ENCODE measurements at places on chromosomes 1 and 21. TPM values are rescaled to one million over a fixed set of nuclear protein-coding genes. Genes with fewer than 3 reads are reported as not detected.

The ERRFI1 gene
- total RNA-seq, result 190 TPM

The PTGFR gene
- 2.7 TPM for total RNA-seq

The CD101 gene
- 1.4 TPM for total RNA-seq

The GOLT1A gene
- total RNA-seq, result 3.9 TPM

The LHX8 gene
- not detected for total RNA-seq

The LAD1 gene
- total RNA-seq, result 9.8 TPM

The C1orf185 gene
- total RNA-seq, result not detected

The PDZK1IP1 gene
- 6.6 TPM for total RNA-seq

The HAX1 gene
- 81.3 TPM for total RNA-seq

The TEX38 gene
- not detected for total RNA-seq

The PTPRC gene
- 6.0 TPM for total RNA-seq

DNA sequence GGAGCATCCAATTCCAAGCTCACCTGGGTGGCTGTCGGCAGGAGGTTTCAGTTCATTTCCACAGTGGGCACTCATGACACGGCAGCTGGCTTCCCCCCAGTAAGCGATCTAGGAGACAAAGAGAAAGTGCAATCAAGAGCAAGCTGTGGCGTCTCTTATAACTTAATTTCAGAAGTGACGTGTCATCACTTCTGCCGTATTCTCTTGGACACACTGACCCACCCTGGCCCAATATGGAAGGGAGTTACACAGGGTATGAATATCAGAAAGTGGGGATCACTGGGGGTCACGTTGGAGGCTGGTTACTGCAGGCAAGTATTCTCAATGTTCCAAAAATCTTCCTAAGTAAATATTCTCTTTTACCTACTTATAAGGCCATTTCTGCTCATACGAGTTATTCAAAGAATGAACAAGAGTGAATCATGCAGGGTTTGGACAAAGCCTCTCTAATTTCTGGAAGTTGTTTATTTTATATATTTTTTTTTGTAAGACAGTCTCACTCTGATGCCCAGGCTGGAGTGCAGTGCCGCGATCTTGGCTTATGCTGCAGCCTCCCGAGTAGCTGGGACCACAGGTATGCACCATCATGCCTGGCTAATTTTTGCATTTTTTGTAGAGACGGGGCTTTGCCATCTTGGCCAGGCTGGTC lies 46.5 kb upstream of the GREM2 start:
- no peaks in the 10 kb centered on the region for H3K36me3 ChIP-seq
- H3K4me3 ChIP-seq, result no peak overlapping the region

GRCh38 chr1:19664453-19665185 lies at the start of gene HTR6:
Gene HTR6, plus strand, starts transcription at chr1:19664875. Its CDS starts 879 bp downstream, at chr1:19665754.
- no peaks in the 10 kb centered on the region for H3K36me3 ChIP-seq
- no peak for DNase-seq
- peaks cover 3% of the 10 kb centered on the region for H3K27me3 ChIP-seq

DNA sequence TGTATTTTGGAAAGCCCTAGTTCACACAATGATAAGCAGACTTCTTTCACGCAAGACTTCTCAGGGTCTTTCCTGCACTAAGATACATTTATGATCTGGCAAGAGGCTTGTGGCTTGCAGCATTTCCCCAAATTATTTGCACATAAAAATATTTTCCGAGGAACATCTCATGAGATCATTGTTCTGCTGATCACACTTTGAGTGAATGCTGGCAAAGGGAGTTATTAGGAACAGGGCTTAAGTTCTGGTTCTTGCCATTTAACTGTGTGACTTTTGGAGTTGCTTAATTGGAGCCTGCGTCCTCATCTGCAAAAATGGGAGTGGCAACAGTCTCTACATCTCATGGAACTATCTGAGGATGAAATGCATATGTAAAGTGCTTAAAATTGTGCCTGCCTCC lies 50.2 kb downstream of the GADD45A start:
- H3K4me1 ChIP-seq, result peaks cover 11% of the 10 kb centered on the region
- no peaks in the 10 kb centered on the region for H3K36me3 ChIP-seq
- no peak overlapping the region for H3K27ac ChIP-seq
- H3K4me3 ChIP-seq, result no peak overlapping the region

DNA sequence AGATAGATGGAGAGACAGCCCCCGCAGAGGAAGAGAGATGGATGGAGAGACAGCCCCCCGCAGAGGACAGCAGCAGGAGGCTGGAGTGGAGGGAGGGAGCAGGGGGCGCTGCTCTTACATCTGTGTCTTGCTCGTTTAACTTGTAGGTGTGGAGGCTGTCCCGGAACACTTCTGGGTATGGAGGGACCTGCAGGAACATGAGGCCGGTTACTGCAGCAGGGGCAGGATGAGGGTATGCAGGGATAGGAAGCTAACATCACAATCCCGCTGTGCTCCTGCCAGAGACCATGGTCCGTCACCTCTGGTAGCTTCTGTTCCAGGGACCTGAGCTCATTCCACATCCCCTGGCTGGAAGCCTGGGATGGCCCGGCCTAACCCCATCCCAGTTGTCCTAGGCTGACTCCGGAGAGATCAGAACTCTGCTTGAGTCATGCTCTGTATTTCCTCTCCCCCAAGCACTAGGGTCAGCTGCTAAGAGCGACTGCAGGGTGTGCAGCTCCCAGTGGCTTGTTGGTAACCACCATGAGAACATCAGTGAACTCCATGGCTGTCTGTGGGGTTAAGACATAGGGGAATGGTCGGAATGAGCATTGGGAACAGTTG lies 36.7 kb upstream of the GOLT1A start:
- H3K27me3 ChIP-seq, result no peaks in the 10 kb centered on the region
- H3K36me3 ChIP-seq, result no peaks in the 10 kb centered on the region
- no peak overlapping the region for H3K4me3 ChIP-seq
- H3K27ac ChIP-seq, result no peak overlapping the region
- DNase-seq, result no peak

DNA sequence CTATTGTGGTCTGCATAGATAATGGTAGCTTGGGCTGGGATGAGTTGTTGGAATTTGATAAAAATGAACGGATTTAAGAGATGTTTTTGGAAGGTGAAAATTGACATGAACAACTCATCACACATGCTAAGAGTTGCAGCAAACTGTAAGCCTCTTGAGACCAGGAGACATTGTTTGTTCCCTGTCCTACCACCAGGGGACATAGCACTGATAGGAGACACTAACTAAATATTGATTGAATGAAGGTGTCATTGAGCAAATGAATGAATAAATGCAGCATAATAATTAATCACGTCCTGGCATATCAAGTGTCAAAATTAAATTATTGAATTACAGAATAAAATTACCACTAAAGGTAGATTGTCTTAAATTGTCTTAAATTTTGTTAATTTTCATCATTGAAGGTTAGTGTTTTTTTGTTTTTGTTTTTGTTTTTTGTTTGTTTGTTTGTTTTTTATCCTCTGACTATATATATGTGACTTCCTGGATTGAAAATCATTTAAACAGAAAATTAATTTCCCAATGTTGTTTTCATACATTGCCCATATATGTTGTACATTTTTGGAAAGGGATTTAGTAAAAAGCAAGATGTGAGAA lies 285.3 kb upstream of the C1orf105 start:
- H3K4me3 ChIP-seq, result no peak overlapping the region
- H3K36me3 ChIP-seq, result no peaks in the 10 kb centered on the region
- no peaks in the 10 kb centered on the region for H3K27me3 ChIP-seq
- H3K27ac ChIP-seq, result peak overlapping the region; percentile 71

- no peak overlapping the region for H3K4me3 ChIP-seq
- DNase-seq, result no peak
- no peak overlapping the region for H3K27ac ChIP-seq
- no peaks in the 10 kb centered on the region for H3K36me3 ChIP-seq
- no peaks in the 10 kb centered on the region for H3K27me3 ChIP-seq
- no peaks in the 10 kb centered on the region for H3K4me1 ChIP-seq
Observed at GRCh38 chr21:32308696-32309095, 10.0 kb downstream of the MRAP start.

- no peak overlapping the region for H3K27ac ChIP-seq
- no peaks in the 10 kb centered on the region for H3K27me3 ChIP-seq
- no peaks in the 10 kb centered on the region for H3K4me1 ChIP-seq
- H3K36me3 ChIP-seq, result no peaks in the 10 kb centered on the region
- no peak for DNase-seq
Observed at GRCh38 chr21:28781602-28782276, 210.9 kb downstream of the LTN1 start.

GRCh38 chr1:154148807-154149206 lies 6.1 kb downstream of the NUP210L start:
- no peaks in the 10 kb centered on the region for H3K4me1 ChIP-seq
- H3K4me3 ChIP-seq, result no peak overlapping the region
- H3K27me3 ChIP-seq, result no peaks in the 10 kb centered on the region

GRCh38 chr1:53298045-53298637 lies 29.7 kb downstream of the LRP8 start:
- no peak overlapping the region for H3K4me3 ChIP-seq
- no peak overlapping the region for H3K27ac ChIP-seq
- H3K36me3 ChIP-seq, result no peaks in the 10 kb centered on the region
- H3K4me1 ChIP-seq, result peaks cover 2% of the 10 kb centered on the region
- no peaks in the 10 kb centered on the region for H3K27me3 ChIP-seq

DNA sequence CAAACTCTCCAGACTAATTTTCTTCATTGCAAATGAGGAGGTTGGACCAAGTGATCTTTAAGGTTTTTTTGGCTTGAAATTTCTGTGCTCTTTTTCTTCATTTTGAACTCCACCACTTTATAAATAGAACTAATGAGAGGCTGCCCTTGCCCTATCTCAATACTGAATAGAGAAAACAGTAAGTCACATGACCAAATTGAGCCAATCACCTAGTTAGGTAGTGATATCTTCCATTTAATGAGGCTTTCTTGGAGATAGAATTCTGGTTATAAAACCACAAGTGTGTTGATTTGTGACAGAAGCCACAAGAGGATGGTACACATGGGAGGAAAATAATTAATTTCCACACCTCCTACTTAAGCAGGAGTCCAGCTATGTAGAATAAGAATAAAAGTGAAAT lies 263.4 kb upstream of the SNX7 start:
- no peaks in the 10 kb centered on the region for H3K36me3 ChIP-seq
- no peak overlapping the region for H3K27ac ChIP-seq
- no peak for DNase-seq
- no peaks in the 10 kb centered on the region for H3K27me3 ChIP-seq

DNA sequence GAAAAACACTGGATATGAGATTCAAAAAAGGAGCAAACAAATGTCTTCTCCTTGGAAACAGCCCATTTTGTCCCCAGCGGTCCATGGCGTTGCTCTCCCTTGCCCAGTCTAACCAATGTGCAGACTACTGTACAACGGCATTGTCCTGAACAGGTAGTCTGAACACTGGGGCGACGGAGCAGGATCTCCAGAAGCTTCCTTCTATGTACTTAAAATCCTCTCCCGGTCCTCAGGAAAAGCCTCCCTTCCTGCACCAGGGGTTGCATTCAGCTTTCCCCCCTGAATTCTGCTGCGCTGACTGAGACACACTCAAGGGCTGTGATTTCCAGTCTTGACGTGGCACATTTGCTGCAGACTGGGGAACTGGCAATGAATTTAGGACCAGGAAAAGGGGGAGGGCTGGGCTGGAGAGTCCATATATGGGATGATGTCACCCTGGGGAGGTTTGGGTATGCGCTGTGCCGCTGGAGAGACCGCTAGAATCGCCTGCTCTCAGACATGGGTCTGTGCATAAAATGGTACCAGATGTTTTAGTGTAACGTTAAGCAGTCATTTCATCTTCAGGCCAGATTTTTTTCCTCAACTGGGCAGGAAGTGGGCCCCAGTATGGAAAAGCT lies 275.9 kb upstream of the C1orf105 start:
- no peaks in the 10 kb centered on the region for H3K27me3 ChIP-seq
- no peaks in the 10 kb centered on the region for H3K4me1 ChIP-seq
- H3K27ac ChIP-seq, result peak overlapping the region; percentile 54
- DNase-seq, result peak; percentile 87
